Mucosa of gallbladder (tissue), 1 donor: ENCODE measurements at places on chromosomes 2 and 18.

DNA sequence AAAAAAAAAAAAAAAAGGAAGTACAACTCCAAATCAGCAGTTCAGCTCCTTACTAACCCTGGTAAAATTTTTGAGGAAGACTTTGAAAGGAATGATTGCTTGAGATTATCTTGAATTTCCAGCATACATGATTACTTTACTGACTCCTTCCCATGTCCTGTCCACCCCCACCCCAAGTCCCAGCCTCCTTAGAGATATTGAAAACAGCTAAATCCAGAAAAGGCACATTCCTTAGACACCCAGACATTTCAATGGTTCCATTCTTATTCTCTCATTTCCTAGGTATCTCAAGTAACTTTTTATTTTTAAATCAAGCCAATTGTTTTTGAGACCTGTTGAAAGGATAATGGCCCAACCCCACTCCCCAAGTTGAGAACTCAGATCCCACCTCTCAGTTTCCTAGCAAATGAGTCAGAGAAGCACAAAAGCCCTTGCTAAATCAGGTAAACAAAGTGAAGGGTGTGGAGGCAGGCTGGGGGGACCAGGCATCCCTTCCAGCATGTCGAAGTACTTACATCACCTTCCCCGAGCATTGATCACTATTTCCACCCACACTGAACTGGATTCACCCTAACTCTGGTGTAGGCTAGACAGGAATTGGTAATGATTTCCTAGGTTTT, 95.4 kb upstream of the FZD7 start:
- DNase-seq = no peak

- DNase-seq = no peak
Measured at GRCh38 chr2:65364986-65365733, 67.2 kb downstream of the SPRED2 start.

DNA sequence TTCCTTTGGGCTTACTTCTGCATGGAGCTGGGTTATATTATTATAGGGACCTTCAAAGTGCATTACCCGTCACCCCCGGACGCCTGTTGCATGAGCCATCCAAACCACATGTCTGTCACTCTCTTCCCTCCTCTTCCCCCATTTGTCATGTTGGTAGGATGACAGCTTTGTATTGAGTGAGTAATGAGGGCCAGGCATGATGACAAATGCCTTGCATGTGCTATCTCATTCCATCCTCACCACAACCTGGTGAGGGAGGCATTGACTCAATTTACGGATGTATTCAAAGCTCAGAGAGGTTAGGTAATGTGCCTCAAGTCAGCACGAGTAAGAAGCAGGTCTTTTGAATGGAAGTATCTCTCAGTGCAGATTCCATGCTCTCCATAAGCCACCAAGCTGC, 510.5 kb upstream of the TNP1 start:
- no peak for DNase-seq

GRCh38 chr2:19139386-19139785, 219.0 kb downstream of the OSR1 start:
- DNase-seq = no peak

- DNase-seq = no peak
Measured at GRCh38 chr2:170306293-170306873, 128.4 kb downstream of the MYO3B start.

GRCh38 chr2:148922062-148922461, 47.0 kb downstream of the KIF5C start:
- no peak for DNase-seq

DNA sequence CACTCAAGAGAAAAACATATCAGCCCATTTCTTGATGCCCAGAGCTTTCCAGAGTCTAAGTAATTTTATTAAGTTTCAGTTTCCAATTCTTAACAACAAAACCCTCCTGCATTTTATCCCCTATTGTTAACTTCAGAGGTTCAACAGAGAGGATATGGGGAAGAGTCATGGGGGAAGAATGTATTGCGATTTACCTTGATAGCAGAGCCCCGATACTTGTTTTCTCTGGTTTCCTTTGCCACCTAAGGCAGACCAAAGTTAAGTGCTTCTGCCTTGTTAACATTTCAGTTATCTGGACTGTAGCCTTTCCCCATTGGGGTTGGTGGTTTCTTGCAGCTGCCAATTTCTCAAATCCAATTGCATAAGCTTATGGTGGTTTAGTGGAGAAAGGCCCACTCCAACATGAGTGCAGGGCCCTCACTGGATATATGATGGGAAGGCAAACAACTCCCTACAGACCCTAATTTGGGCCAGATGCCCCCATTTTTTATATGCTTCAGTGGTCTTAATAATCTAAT, 82.0 kb upstream of the ITGB6 start:
- DNase-seq = no peak

DNA sequence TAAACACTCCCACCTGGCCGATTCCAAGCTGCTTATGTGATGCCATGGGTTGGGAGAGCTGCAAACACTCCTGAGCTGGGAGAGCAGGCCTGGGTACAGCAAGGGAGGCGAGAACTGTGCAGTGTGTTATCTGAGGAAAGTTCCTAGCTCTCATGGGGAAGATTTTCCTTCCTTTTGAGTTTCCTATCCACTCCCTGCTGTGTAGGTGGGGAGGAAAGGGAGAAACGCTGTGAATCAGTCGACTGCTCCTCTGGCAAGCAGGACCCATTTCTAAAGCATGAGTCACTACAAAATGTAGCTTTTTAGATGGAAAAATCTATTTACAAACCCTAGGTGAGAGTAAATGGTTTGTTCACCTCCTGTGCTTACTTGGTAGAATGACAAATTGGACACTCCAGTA, 80.4 kb downstream of the SH3RF3 start:
- DNase-seq = no peak

DNA sequence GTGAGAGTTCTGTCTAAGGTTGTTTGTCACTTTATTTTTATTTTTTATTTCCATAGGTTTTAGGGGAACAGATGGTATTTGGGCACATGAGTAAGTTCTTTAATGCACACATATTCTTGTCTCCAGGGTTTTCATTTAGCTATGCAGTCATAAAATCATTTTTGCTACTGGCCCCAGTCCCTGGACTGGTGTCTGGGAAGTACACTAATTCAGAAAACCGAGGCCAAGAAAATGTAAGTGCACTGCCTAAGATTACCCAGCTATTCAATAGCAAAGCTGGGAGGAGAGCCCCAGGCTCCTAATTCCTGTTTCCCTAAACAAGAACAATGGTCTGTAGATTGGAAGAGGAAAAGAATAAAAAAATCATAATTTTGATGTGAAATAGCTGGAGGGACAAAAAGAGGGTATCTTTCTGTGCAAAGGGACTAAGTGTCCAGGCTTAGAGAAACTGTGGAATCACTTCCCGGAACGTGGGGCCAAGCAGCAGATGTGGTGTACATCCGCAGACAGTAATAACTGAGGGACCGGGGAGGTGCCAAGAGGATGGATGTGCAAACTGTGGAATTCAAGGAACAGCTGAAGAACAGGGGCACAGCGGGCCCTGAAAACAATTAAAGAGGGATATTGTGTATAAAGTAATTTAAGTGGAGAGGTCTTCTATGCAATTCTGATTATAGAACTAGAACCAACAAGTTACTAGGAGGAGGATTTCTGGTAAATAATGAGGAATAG, 236.3 kb downstream of the ACKR3 start:
- DNase-seq = no peak

GRCh38 chr2:38016219-38016618, 59.7 kb downstream of the CYP1B1 start:
- DNase-seq = no peak

GRCh38 chr2:46066601-46067000, 230.6 kb upstream of the EPAS1 start:
- DNase-seq = no peak

- DNase-seq = no peak
Measured at GRCh38 chr2:28423856-28424605, 31.4 kb downstream of the FOSL2 start.

- DNase-seq = no peak
Measured at GRCh38 chr2:19929226-19929625, 27.4 kb upstream of the TTC32 start.

DNA sequence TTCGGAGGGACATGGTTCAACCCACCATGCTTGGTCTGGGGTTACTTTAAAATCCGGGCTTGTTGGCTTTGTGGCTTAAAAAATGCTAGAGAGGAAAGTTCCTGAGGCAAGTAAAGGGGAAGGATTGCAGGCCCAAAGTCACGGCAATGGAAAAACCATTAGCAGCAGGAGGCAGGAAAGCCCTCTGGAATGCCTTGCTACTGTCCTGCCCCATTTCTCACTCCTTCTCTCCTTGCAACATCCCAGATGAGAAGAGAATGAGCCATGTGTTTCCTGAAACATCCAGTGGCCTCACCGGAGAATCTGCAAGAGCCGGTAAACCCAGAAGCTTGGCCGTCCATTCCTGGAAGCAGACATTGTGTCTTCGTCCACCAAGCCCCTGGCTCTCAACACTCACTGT, 97.4 kb upstream of the LCLAT1 start:
- no peak for DNase-seq

DNA sequence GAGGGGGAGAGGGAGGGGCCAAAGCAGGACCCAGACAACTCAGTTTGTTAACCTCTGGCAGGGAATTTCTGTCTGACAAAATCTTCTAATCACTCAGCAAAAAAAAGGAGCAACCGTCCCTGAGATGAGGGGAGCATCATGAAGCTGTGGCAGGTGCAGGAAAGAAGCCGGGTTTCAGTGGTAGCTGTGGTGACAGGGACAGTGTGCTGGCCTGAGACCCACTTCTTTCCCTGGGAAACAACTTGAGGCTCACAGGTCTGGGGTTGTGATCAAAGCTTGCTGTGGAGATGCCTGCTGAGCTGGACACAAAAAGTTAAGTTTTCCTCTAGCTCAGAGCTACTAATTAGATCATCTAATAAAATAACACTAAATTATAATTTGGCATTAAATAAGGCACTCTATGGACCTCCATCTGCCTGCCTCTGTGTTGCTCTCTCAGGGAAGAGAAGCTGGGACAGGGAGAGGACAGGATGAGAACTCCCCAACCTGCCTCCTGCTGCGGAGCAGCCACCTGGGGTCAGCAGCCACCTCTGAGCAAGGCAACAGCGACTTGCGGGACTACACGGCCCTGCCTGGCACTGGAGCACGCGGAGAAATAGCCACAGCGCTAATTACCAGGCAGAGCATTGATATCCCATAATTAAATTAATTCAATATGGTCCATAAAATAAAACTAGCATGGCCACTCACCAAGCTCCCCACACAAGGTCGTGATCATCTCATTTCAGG, 104.6 kb upstream of the TEX51 start:
- DNase-seq = no peak

GRCh38 chr2:88448248-88448647, 4.2 kb downstream of the FOXI3 start:
- DNase-seq = no peak

DNA sequence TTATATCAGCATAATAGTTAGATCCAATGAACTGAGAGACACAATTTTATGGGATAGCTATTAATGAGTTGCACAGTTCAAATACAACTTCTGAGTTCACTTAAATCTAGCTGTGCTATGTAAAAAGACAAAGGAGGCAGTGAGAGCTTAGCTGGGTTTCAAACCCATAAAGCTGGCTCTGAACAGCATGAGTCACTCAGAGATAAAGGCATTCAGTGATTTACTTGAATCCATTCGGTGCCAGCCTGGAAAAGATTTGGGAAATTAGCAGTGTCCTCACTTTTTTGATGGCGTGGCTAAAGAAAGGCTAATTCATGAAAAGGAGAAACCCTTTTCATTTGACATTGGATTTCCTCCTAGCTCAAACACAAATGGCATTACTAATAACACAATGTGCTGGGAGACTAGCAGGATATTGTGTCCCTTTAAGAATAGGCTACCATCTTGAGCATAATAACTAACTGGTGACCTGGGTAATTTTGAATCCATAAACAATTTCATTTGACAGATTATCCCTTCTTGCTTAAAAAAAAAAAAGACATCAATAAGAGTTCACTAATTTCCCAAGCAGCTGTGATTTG, 98.4 kb upstream of the NEUROD1 start:
- DNase-seq = no peak

GRCh38 chr2:50582164-50582563, 449.8 kb downstream of the NRXN1 start:
- no peak for DNase-seq

GRCh38 chr18:54323970-54324369, 33.7 kb downstream of the STARD6 start:
- DNase-seq = no peak

DNA sequence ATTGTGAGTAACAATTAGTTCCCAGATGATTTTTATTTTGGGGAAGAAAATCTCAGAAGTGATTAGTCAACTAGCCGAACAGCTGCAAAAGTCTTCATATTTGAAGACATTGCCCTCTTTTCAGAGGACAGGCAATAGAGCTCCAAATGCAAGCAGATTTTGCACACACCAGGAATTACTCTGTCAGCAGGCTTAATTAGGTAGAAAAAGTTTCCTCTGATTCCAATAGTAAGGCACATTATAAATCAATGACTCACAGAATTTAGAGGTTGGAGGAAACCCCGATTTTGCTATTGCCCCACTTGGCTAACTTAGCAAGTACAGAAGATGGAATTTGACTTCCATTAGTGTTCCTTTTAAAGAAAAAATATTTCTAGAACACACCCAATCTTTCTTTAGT, 30.7 kb upstream of the SCN1A start:
- no peak for DNase-seq
